Tongue (tissue), 3 donors: ENCODE measurements at places on chromosomes 3 and 15. TPM values are rescaled to one million over a fixed set of nuclear protein-coding genes. Genes with fewer than 3 reads are reported as not detected.

The LRTM1 gene
- total RNA-seq = 84.2 TPM

DNA sequence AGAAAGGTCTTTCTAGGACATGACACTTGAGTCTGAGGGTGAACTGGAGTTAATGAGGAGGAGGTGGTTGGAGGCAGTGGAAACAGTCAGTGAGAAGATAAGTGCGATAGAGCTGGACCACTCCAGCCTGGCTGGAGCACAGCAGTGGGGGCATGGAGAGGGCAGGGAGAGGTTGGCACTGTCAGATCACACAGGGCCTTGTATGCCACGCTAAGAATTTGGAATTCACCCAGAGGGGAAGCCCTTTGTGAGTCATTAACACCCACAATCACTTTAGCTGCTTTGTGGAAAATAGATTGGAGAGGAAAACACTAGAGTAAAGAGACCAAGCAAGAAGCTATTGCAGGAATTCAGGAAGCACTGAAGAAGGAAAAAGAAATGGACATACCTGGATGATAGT lies 83.3 kb downstream of the ZNF621 start:
- no peak for DNase-seq

GRCh38 chr3:13491206-13491974 lies 11.3 kb downstream of the HDAC11 start:
- no peak for DNase-seq

GRCh38 chr3:191175102-191175501 lies 23.9 kb upstream of the OSTN start:
- DNase-seq = no peak
